ENCODE measurements at places on chromosomes 5 and 9.
A peak's percentile ranks its signal among the peaks of the same experiment; 100 is the strongest.

DNA sequence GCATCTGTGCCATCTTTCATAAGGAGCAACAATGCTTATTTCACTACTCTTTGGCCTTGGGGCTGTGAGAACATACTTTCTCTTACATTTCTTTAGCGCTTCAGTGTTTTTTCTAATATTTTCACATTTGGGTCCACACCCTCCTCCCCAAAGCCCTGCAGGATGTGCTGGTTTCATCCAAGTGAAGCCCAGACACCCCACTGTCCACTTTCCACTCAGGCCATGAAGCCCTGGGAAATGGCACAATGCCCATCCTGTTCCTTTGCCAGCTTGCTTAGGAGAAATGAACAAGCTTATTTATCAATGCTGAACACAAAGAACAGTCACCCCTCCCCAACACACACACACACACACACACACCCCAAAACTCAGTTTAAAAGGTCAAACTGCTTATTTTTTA lies 17.3 kb upstream of the TMOD1 start:
- no peak for DNase-seq

GRCh38 chr9:124707666-124708065 lies 63.4 kb downstream of the NR6A1 start:
- no peak for DNase-seq

- DNase-seq, result no peak
Measured at GRCh38 chr5:181163487-181164075, 16.2 kb downstream of the OR2V2 start.

GRCh38 chr5:73321757-73322436 lies 126.7 kb downstream of the FOXD1 start:
- DNase-seq, result peak; percentile 95

GRCh38 chr5:178476972-178477754 lies 113.0 kb downstream of the COL23A1 start:
- DNase-seq, result peak; percentile 61

DNA sequence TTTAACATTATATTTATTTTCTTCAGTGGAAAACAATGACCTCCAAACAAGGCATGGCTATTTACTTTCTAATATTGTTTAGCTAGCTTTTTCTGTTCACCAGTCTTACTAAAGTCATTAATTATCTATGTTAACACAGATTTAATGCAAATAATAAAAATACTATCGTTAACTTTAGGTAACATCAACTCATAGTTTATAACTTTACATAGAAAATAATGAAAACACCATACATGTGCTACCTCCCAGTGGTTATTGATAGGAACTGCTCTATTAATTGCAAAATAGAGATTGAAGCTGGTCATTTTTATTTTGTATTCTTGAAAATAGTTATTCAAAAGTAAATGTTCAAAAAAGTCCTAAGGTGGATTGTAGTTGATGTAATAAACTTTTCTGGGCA lies 78.3 kb upstream of the HCN1 start:
- DNase-seq, result no peak

DNA sequence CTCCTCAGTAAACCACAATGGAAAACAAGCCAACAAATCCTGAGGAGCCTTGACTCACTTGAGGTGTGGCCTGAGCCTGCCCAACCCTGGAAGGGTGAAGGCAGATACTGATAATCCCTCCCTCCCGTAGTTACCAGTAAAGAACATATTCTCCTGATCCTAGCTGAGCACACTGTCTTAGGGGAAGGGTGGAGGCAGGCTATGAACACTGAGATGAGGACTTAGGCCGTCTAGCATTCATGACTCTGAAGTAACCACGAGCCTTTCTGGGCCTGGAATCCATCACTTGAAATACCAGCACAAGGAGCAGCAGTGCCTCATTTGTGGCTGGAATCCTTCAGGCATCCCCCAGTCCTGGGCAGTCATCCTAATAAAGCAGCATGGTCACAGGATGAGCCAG lies 124.5 kb upstream of the PRLR start:
- peak; percentile 18 for DNase-seq

DNA sequence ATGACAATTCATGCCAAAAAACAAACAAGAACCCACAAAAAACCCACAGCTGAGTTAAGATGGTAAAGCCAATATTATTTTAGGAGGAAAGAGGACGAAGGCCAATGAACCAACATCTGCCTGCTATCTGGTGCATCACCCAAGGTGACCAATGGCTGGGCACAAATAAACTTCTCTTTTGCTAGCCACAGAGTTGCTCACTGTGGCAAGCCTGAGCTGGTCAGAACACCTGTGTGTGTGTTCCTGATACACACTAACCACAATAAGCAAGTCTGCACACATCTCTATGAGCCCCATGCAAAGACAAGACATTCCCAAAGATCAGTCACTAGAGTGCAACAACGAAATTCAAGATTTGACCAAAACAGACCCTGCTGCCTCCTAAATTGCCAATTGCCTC lies 63.1 kb downstream of the RNF38 start:
- no peak for DNase-seq

GRCh38 chr5:72245546-72245945 lies 74.5 kb downstream of the MRPS27 start:
- no peak for DNase-seq

DNA sequence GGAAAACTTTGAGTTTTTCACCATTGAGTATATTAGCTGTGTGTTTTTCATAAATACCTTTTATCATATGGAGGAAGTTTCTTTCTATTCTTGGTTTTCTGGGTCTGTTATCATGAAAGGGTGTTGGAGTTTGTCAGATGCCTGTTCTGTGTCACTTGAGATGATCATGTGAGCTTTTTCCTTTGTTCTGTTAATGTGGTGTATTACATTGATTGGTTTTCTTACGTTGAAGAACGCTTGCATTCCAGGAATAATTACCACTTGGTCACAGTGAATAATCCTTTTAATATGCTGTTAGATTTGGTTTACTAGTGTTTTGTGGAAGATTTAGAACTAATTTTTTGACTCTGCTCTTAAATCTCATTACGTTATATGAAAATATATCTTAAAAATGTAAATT lies 7.8 kb downstream of the PLEKHG4B start:
- no peak for DNase-seq

GRCh38 chr5:96219580-96220281 lies 213.3 kb downstream of the PCSK1 start:
- peak; percentile 88 for DNase-seq

- DNase-seq, result peak; percentile 14
Measured at GRCh38 chr9:18976221-18976708, 56.7 kb downstream of the SAXO1 start.
